ENCODE measurements at places on chromosomes 12 and 14.

DNA sequence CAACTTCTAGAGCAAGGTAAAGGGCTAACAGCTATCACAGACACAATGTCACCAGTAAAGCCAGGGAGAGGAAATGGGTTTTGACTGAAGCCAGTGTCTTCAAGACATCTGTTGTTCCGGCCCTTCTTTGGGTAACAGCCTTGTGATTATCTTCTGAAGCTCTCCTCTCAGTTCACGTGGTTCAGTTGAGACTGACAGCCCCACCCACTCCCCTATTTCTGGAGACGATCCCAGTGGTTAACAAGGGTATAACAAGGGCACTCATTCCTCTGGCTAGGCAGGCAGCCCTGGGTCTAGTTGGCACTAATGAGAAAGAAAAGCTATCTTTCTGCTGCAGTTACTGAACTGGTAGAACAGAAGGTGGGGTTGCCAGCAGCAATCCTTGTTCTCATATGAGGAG, 6.9 kb downstream of the GNPTAB start:
- peak; percentile 57 for DNase-seq

DNA sequence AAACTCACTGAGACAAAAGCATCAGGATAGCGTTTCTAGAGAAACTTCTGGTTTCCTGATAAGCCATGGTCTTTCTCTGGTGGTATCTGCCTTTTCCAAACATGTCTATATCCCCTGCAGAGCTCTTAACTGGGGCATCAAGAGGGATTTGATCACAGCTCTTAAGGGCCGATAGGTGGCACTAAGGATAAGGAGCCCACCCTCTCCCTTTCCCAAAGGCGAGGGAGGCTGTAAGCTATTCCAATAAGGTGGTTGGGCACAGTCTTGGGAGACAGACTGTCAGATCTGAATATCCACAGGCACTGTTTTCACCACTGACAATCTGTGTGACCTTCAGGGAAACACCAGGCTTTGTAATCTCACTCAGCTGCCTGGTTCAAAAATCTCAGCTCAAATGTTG, 206.0 kb downstream of the ADGRD1 start:
- DNase-seq, result no peak

DNA sequence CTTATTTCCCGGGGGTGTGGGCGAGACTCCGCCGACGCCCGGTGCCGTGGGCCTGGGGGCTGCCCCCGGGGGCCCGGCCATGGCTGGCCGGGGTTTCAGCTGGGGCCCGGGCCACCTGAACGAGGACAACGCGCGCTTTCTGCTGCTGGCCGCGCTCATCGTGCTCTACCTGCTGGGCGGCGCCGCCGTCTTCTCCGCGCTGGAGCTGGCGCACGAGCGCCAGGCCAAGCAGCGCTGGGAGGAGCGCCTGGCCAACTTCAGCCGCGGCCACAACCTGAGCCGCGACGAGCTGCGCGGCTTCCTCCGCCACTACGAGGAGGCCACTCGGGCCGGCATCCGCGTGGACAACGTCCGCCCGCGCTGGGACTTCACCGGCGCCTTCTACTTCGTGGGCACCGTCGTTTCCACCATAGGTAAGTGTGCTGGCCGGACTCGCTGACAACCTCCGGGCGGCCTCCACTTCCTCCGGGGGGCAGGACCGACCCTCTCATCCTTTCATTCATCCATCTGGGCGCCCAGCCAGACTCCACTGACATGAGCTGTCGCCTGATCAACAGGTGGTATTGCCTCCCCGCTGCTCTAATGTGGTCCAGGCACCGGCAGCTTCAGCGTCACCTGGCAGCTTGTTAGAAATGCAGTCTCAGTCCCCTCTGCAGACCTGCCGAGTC, 467 bp downstream of the KCNK13 start:
- DNase-seq, result no peak

- peak; percentile 50 for DNase-seq
Observed at GRCh38 chr14:92259613-92260357, 63.2 kb upstream of the SLC24A4 start.

- no peak for DNase-seq
Observed at GRCh38 chr12:106682594-106683234, 91.8 kb upstream of the RIC8B start.

GRCh38 chr14:33646692-33647260, 304.1 kb downstream of the EGLN3 start:
- DNase-seq, result no peak

DNA sequence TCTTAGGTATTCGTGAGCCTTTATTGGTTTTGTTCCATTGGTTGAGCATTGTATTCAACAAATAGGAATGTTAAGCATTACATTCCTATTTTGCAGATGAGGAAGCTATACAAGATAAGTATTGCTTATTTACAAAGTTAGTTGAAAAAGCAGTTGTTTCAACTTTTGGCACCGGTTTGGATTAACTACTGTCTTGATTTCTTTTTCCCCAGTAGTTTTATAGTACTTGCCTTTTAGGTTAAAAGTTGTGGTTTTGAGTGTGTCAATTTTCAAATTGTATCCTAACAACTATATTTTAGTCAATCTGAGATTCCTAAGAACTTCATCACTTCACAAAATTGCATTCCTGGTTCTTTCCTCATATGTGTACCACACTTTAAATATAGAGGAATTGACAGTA, 23.8 kb upstream of the MBIP start:
- DNase-seq, result no peak

- no peak for DNase-seq
Observed at GRCh38 chr12:100920493-100920892, 125.9 kb downstream of the ANO4 start.

DNA sequence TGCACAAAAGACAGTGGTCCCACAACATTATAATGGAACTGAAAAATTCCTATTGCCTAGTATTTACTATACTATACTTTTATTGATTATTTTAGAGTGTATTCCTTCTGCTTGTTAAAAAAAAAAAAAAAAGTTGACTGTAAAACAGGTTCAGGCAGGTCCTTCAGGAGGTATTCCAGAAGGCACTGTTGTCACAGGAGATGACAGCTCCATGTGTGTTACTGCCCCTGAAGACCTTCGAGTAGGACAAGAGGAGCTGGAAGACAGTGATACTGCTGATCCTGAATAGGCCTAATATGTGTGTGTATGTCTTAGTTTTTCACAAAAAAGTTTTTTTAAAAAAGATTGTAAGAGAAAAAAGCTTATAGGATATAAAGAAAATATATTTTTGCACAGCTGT, 12.3 kb downstream of the UBE2N start:
- DNase-seq, result no peak

GRCh38 chr12:124242529-124243065, 52.3 kb upstream of the RFLNA start:
- DNase-seq, result no peak

- DNase-seq, result no peak
Observed at GRCh38 chr12:18750085-18750484, 12.2 kb downstream of the CAPZA3 start.

DNA sequence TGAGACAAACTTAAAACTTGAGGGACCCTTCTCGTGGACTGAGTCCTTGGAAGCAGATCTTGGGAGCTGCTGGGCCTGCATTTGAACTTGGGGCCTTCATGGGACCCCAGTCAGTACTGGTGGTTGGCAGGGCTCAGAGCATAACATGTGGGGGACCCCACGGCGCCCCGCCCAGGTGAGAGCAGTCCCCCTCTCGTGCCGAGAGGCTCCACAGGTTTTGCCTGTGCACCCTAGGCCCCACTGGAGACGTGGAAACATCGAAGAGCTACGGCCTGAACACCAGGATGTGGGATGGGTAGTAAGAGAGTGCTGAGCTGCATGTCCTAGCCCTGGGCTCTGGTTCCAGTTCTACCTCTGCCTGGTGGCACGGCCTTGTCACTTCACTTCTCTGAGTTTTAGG, 84.1 kb downstream of the CACNA1C start:
- no peak for DNase-seq

DNA sequence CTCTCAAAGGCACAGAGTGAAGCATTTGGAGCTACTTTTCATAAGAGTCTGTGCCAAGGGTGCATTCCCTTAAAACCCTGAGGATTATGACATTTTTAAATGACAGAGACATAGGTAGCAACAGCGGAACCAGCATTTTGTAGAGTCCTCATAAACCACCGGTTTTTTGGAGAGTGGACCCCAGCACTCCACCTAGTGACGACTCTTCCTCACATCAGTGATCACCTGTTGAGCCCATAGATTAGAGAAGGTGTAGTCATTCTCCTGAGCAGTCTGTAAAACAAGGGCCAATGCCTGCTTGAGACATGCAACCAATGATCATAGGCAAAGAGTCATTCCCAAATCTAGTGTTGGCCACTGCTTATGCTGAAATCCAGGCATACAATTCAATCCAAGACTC, 399.1 kb downstream of the GXYLT1 start:
- DNase-seq, result no peak

DNA sequence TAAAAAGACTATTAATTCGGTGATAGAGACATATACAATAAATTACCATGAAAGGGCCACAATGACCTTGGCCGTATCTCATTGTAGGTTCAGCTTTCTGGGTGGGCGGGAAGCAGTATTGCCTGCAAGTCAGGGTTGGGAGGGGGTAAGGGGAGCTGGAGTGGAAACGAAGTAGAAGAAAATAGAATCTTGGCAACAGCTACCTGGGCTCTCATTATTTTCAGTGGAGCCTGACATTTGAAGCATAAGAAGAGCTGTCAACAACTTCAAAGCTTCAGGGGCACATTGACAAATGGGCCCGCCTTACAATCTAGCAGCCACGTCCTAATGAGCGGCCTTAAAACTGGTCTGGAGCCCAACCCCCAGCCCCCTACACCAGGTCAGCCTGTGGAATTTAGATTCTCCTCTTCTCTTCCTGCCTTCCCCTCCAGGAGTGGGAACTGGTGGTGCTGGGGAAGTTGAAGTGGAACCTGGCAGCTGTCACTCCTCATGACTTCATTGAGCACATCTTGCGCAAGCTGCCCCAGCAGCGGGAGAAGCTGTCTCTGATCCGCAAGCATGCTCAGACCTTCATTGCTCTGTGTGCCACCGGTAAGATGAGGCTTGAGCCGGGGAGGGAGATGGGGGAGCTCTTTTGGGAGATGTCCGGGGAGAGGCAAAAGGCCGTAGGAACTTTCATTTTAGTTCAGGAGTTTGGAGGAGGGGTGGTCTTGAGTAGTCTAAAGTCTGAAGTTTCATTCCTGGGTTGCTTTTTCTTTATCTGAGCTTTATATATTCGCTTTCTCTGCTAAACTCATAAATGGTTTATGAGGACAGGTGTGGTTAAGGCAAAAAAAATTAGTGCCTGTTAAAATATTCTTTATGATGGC, 5.0 kb downstream of the CCND2 start:
- no peak for DNase-seq

GRCh38 chr12:33357181-33357580, 82.4 kb downstream of the SYT10 start:
- no peak for DNase-seq

DNA sequence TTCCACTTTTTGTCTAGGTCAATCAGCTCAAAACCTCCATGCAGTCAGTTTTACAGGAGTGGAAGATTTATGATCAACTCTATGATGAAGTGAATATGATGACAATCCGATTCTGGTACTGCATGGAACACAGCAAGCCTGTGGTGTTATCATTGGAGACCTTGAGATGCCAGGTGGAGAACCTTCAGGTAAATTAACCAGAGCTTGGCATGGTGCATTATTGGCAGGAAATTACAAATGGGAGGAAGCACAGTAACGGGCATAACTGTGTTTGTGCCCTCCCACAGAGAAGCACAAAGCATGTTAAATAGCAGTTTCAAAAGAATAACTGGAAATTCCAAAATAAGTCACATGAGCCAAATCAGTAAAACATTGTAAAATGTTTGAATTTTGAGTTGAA, 135.6 kb downstream of the ESR2 start:
- DNase-seq, result no peak

- peak; percentile 39 for DNase-seq
Observed at GRCh38 chr14:96038920-96039632, at the start of gene C14orf132. Gene C14orf132 (plus strand): TSS chr14:96039362. CDS start chr14:96039501, 139 bp downstream.

GRCh38 chr14:45799511-45799910, 546.5 kb upstream of the MIS18BP1 start:
- DNase-seq, result no peak

- DNase-seq, result no peak
Observed at GRCh38 chr12:90013409-90013808, 304.8 kb upstream of the ATP2B1 start.

GRCh38 chr12:57085999-57086492, 2.9 kb upstream of the NAB2 start:
- DNase-seq, result no peak
